ENCODE measurements at places on chromosomes 11 and 22.

DNA sequence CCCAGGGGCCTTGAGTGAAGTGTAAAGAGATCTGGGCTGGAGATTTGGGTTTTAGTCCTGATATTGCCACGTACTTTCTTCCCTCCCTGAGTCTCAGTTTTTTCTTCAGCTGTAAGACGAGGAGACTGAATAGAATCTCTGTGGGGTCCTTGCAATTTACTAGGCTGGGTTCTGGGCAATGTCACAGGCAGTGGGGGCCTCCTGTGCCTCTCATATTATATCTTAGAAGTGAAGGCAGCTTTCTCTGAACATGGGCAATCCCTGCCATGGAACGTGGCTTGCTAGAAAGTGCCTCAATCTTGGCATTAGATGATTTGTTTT lies 62.0 kb upstream of the PTPRJ start:
- no peak for DNase-seq

DNA sequence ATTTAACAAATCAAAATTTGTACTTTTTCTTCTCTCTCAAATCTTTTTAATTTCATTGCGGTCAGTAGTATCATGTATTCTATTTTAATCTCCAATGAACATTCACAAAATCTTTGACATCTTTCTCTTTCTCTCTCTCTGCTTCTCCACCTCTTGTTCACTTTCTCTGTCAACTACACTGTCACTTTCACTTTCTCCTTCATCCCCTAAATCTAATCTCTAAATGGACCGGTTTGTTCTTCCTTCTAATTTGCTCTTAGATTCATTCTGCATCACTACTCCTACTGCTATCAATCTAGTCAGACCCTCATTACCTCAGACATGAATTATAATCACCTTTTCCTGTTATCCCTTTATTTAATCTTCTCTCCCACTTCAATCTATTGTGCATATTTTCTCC lies 18.6 kb downstream of the CCDC73 start:
- no peak for DNase-seq

GRCh38 chr22:40199852-40200251 lies 22.1 kb downstream of the TNRC6B start:
- DNase-seq, result no peak

GRCh38 chr11:121892131-121892681 lies 223.8 kb downstream of the BLID start:
- peak; percentile 98 for DNase-seq

- DNase-seq, result no peak
Observed at GRCh38 chr22:49307870-49308269, 519.8 kb downstream of the BRD1 start.

DNA sequence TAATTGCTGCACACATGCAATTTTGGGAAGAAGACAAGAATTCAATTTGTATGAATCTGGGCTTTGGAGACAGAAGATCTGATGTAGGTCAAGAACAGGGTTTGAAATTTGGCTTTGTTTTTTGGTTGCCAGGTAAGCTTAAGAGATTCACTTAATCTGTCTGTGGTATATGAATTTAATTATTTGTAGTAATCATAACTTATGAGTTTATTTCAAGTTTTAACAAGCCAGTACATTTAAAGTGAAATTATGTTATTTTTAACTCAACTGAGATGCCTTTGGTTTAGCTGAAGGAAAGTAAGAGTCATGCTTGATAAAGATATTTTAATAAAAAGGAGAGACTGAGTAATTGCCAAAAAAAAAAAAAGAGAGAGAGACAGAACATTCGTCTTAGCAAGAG lies 384.1 kb downstream of the LUZP2 start:
- DNase-seq, result no peak

DNA sequence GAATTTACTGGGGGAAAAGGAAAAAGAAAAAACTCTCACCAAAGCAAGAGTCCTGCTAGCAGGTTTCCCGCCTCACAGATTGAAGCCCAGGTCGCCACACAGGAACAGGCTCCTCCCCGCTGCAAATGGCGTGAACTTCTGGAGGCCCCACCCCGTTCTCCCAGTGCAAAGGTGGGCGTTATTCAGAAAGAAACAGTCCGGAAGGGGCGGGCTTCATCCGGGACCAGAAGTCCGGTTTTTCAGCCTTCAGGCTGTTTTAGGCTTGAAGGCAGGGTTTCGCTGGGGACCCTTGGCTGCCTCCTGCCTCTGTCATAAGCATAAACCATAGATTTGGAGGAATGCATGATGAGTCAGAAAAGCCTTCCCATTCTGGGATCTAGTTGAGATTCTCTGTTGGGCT lies 148.3 kb upstream of the POU2AF2 start:
- peak; percentile 17 for DNase-seq

DNA sequence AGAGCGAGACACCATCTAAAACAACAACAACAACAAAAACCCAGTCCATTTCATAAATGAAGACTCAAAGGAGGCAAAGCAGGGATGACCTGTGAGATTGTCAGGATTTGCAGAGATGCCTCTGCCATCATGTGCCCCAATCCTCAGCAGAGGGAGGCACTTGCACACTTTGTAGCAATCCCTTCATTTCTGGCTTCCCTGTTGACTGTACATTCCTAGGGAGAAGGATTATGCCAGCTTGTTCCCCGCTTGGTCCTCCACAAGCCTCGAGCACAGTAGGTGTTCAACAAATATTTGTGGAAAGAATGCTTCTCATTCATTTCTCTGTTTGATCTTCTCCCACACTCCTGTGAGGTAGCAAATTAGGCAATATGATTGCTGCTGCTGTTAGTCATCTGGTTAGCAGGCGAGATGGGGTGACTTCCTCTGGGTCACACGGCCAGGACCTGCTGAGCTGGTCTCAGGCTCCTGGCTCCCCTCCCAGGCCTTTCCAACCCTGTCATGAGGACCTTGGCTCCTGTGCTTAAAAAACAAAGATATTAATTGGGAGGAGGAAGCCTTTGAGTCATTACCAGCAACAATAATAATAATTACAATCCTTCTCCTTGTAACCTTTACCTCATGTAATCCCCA lies 34.1 kb downstream of the LIF start:
- DNase-seq, result peak; percentile 92

DNA sequence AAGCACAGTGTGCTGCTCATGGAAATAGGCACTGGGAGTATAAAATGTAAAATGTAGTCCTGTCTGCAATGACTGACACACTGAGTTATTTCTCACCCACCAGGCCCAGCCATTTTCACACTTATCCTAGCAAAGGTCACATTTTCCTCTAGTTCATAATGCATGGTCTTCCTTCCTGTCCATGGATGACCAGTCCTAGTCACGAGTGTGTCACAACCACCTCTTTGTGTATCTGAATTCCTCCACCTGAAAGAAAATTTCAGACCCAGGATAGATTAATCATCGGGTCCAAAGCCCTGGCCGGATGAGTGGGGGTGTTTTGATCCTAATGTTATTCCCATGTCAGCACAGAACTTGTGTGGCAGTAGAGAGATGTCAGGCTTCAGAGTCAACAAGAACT lies at the start of gene MRGPRX4:
Gene MRGPRX4, plus strand, starts transcription at position 172 of the 400 bp plus-strand sequence. CDS start 420 bp downstream, outside the sequence.
- DNase-seq, result no peak

DNA sequence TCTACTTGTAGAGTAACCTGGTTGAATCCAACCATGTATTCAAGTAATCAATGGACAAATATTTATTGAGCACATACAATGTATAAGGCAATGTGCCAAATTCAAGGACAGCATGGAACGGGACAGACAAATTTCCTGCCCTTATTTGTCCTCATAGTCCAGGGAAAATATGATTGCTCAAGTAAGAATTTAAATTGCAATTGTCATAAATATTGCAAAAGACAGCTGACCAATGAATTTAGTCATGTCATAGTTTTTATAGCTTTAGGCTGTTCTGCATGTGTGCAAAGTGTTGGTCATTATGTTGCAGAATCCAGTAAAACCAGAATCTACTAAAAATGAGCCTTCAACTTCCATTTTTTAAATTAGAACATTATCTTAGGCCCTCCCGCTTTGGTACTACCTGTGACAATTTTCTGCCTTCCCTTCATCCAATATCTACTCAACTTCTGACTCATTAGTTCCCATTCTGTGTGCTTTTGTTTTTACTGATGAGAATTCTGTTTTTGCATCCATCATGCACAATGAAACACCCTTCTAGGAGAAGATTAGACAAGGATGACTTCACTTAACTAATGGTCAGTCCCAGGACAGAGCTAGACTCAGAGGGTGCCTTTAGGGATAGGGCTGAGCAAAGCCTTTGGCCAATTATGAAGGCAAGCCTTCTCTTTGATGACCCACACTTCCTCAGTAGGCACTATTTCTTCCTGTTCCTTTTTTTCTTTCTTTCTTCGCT lies 45.8 kb upstream of the FIBIN start:
- DNase-seq, result peak; percentile 83

DNA sequence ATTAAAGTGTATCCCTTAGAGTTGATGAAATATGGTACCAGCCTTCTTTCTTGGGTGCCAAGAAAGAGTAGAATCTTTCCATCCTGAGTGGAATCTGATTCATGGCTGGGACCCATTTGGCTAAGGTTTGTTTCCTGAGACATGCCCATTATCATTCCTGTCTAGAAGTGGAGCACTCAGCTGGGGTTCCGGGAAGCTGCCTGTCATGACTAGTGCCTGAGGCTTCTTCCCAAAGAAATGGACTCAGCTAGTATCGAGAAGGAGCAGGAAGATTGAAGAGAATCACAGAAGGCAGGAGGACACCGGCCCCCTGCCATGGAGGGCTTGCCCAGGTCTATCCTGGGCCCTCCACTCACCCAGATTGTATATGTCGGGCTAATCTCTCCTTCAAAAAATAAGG lies 57.6 kb downstream of the KREMEN1 start:
- peak; percentile 21 for DNase-seq

DNA sequence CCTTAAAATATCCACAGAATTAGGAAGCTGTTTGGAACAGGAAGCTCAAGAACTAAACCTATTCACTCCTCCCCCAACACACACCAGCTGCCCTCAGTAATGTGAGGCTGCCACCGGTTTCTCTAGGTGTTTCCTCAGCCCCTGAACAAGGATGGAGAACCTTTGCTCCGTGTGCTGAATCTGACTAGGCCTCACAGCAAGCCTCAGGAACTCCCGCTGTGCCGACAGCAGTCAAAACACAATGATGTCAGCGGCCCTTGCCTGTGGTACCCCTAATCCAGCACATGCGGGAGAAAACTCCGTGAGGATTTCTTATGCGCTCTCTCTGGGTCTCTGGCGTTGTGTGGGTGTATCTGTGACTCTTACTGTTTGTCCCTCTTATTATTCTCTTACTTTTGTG lies 153.3 kb downstream of the EFCAB6 start:
- DNase-seq, result no peak

- DNase-seq, result peak; percentile 78
Observed at GRCh38 chr11:123474994-123475393, 44.9 kb downstream of the GRAMD1B start.

DNA sequence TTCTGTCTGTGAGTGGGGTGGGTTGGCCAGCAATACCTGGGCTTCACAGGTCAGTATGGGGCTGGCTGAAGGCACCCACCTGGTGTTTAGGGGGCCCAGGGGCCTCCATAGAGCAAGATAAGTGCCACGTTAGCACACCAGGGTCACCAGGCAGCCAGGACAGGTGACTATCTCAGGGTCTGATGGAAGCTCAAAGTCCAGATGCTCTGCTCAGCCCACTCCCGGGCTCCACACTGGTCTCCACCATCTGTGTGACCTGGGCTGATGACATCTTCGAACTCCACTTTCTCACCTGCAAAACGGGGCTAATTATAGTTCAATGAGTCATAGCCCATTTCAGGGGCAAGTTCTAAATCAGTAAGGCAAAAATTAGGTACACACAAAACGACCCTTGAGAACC lies 39.4 kb upstream of the PRDM11 start:
- DNase-seq, result no peak

DNA sequence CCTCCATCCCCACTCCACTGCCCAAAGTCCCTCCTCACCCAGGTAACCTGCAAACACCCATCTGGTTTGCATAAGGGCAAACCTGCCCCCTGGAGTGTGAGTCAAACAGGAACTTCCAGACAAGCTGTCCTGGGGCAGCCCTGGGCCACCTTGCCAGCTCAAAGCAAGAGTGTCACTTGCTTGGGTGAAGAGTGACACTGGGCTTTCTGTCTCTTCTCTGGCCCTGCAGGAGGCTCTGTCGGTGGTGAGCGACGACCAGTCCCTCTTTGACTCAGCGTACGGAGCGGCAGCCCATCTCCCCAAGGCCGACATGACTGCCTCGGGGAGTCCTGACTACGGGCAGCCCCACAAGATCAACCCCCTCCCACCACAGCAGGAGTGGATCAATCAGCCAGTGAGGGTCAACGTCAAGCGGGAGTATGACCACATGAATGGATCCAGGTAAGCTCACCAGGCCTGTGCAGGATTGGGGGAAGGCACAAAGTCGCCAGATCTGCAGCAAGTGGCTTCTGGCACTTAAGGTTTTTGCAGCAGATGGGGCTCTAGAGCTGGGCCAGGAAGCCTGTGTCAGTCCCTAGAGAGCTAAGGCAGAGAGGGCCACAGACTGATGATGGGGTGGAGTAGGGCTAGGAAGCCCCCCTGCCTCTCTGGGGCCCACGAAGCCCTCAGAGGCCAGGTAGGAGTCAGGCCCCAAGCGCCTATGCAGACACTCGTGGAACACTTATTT lies 64.2 kb downstream of the FLI1 start:
- no peak for DNase-seq

DNA sequence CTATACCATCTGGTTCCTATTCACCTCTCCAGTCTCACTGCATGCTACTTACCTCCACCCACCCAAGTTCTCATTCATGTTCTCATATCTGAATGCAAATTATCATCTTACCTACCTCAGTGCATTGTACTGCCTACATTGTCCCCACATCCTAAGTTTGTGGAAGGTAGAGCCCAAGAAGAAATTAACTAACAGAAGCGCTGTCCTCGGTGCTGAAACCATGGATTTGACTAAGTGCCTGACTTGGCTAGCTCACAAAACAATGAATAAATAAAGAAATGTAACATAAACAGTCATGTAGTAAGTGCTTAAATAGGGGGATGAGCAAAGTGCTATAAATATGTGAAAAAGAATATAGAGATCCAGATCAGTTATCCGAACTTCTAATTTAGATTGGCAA lies 63.2 kb downstream of the GRIA4 start:
- peak; percentile 30 for DNase-seq

DNA sequence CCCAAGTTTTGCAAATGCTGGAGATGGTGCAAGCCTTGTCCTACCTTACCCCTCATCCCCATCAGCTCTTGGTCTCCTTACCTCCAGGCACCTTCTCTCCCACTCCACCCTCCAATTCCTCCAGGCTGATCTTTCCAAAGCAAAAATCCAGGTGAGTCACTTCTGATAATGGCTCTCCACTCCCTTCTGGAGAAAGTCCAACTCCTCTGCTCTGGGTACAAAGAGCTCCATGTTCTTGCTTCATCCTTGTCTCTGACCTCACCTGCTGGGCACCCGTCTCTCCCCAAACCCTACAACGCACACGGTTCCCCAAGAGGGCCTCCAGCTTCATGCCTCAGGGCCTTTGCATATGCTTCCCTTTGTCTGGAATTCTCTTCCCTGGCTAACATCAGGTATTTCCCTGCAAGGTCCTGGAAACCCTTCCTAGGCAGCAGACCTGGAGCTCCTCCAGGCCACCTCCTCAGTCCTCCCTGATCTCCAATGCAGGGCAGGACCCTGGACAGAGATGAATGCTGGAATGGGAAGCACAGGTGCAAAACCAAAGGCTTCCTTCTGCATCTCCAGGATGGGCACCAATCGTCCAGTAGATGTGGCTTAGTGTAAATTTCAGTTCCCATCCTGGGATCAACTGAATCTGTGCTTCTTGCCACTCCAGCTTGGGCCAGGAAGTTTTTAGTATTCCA lies 22.7 kb downstream of the IFT27 start:
- DNase-seq, result no peak

- DNase-seq, result peak; percentile 41
Observed at GRCh38 chr11:838441-839279, 3.7 kb downstream of the POLR2L start.

Measured in AG10803 (cell line).